Substantia nigra (tissue), 51 donors: ENCODE measurements at places on chromosomes 2 and 18.

GRCh38 chr2:75560022-75560767 is 544 bp downstream of the EVA1A start:
- no peak for DNase-seq

- no peak for DNase-seq
Observed at GRCh38 chr2:199972088-199972626, 16.8 kb downstream of the MAIP1 start.

DNA sequence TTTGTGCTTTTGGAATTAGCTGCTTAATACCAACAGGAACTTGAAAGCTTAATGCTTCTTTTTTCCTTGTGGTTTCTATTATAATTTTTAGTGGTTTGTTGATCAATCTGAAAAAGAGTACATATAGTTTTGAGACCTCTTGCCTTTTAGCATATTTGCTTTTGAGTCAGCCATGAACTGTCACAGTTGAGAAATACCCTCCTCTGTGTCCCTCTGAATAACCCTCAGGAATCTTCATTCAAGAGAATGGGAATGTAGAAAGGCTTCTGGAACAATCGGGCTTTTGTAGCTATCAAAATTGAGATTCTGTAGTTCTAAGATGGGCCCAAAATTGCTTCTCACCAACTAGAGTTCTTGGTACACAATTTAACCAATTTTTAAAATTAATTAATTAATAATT is 451.1 kb upstream of the TRIB2 start:
- no peak for DNase-seq

DNA sequence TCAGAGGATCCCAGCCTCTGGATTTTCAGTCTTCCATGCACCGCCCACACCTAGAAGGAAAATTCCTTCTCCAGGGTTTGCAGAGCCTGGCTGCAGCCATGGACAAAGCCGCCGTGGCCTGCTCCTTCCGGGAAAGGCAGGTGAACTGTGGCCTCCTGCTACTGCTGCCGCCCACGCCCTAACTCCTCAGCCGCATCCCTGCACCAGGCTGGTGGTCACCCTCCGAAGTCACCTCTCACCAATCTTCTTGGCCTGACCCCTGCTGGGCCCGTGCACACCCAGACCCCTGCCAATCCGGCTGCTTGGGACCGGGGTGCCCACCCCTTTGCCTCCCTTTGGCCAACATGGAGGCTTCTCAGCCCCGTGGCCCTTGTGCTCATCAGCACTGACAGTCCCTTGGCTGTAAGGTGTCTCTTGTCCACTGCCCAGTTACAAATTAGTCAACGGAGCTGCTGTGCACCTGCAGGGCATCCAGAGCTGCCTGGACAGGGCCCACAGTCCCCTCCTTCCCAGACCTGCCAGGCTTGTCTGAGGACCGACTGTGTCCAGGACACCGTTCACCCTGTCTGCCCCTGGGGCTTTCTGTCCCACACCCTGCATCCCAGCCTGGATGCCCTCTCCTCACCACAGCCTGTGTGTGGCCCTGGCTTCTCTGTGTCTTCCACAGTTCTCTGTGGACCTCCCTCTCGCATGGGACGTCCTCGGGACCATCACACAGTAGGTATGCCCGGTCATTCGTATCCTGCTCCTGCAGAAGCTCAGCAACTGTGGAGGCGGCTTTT is 130.1 kb upstream of the TPO start:
- DNase-seq, result no peak

DNA sequence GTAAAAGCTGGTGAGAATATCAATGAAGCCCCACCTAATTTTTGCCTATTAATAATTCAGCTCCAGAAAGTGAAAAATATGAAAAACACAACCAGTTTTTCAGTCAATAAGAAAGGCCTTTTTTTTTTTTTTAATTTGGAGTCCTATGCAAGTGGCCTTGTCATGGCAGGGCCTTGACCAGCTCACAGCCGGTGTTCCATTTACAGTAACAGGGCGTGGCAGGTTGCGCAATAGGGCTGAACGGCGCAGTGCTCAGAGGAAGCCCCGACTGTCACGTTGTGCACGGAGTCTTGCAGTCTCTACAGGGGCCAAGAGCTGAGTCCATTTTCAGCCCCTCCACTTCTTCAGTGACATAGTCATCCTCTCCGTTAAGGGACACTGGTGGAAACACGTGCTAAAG is 184.1 kb upstream of the FN1 start:
- DNase-seq, result no peak

- no peak for DNase-seq
Observed at GRCh38 chr18:32072321-32072720, 19.4 kb upstream of the RNF138 start.

DNA sequence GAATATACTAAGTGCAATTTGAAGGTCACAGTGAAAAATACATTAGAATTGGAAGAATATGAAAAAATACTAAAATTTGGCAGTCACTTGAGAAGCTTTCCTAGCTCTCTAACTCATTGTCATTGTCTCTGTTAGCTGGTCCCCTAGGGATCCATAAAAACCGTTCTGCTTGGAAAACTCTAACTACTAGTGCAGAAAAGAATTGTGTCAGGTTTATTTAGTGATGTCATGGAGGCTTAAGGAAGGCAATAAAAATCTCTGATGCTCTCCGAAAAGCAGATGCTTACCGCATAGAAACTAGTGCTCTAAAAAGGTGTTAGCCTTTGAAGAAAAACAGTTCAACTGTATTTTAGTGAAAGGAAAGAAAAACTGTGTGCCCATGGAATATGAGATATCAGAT is 150.1 kb upstream of the DLGAP1 start:
- no peak for DNase-seq

DNA sequence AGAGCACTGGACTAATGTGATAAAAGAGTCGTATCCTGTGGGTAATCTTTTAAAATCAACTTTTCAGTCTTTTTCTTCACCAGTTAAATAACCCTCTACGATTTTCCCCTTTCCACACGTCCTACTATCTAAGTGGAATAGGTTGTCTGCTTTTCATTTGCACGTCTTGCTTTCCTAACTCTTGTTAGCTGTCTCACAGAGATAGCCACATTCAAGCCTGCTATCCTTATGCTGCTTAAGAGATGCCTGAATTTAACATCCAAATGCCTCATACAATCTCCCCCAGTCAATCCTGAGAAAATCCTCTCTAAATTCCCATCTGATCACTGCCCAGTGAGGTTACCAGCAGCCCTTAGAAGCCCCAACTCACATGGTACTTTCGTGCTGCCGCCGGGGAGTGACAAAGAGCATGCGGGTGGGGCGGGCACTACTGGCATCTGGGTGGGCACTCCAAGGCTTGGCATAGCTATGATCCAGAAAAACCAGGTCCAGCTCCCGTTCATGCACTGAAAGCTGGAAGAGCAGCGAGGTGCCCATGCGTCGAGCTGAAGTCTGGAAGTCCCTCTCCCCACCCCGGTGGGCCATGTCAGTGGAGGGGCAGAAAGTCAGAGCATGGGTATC is 1.5 kb downstream of the KANSL3 start:
- DNase-seq, result no peak

DNA sequence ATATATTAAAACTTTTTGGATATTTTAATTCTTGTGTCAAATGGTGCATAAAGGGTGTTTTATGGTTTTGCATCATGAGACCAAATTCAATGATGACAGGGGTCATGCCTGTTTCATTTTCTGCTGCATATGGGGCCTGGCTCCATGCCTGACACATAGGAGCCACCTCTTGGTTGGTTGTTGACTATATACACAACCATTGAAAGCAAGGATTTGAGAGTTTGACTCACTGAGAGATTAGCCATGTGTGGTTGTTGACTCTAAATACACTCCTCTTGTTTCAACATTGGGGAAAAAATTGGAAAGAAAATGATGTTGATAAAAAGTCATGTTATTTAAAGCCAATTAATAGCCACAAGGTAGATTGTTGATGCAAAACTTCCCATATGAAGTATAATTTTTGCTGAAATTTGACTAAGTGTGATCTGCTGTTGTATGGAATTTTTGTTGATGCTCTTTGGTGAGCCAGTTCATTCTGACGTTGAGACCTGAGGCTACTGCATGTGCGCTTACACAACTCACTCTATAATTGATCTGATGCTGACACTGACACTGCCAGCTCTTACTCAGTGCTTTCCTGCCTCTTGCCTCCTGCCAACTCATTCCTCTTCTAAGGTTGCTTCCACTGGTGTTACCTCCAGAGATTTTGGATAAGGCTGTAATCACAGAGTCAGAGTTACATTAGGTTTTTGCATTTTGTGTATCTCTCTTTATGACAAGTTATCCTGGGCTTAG is 446.2 kb upstream of the SLC14A2 start:
- no peak for DNase-seq

DNA sequence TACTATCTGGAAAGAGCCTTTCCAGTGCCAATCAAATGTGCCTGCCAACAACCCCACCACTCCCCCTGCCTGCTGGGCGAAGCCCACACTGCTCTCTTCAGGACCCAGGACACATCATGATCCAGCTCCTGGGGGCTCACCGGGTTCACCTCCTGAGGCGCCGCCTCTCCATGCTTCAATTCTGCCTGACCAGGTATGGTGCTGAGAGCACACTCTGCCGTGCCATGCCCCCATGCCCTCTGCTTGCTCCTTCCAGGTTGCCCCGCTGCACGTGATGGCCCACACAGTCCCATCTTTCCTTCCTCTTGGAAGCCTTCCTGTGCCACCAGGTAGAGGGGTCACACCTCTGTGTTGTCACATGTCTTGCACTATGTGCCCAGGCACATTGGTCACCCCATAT is 47.5 kb downstream of the ASB18 start:
- no peak for DNase-seq

DNA sequence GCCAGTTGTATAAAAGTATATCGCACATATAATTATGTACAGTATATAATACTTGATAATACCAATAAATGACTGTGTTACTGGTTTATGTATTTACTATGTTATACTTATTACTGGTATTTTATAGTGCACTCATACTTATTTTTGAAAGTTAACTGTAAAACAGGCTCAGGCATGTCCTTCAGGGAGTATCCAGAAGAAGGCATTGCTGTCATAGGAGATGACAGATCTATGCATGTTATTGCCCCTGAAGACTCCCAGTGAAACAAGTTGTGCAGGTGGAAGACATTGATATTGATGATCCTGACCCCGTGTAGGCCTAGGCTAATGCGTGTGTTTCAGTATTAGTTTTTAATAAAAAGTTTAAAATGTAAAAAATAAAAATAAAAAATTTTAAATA is 20.3 kb upstream of the ASXL3 start:
- DNase-seq, result no peak

- no peak for DNase-seq
Observed at GRCh38 chr2:11863103-11863502, 116.7 kb downstream of the LPIN1 start.

DNA sequence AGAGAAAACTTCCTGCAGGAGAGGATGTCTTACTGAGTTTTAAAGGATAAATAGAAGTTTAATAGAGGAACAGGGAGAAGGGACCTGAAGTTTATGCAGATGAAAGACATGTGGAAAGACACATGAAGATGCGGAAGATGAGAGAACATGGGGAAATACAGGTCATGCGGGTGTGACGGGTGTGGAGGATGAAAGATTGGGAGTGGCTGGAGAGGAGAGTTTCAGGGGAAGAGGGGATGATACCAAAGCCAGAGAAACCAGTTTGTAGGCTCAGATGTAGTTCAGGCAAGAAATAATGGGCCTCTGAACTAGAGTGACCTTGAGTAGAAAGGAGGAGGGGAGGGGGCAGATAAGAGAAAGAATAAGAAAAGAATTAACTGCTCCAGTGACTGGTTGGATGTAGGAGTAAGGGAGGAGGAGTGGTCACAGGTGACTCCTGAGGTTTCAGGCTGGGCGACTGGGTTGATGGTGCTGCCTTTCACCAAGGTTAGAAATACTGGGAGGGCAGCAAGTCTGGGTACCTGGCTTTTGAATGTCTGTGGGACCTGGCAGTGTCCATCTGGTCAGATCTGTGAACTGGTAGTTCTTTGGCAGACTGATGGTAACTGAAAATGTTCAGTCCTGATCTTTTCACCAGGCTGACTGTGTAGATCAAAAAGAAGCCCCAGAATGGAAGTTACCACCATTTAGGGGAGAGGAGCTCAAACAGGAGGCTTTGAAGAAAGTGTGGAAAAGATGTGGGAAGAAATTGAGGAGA is 69.4 kb downstream of the TET3 start:
- DNase-seq, result no peak

GRCh38 chr2:123362671-123363440 is 662.2 kb upstream of the CNTNAP5 start:
- no peak for DNase-seq

DNA sequence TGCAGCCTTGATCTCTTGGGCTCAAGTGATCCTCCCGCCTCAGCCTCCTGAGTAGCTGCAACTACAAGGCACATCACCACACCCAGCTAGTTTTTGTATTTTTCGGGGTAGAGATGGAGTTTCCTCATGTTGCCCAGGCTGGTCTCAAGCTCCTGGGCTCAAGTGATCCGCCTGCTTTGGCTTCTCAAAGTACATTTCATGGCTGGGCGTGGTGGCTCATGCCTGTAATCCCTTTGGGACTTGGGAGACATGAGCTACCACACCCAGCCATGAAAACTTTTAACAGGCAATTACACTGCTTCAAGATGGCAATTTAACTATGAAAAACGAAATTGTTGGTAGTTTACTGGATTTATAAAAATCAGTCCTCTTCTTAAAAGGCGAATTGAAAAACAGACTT is 69.7 kb downstream of the MEP1B start:
- no peak for DNase-seq

GRCh38 chr2:75241696-75242095 is 42.4 kb upstream of the TACR1 start:
- DNase-seq, result no peak

DNA sequence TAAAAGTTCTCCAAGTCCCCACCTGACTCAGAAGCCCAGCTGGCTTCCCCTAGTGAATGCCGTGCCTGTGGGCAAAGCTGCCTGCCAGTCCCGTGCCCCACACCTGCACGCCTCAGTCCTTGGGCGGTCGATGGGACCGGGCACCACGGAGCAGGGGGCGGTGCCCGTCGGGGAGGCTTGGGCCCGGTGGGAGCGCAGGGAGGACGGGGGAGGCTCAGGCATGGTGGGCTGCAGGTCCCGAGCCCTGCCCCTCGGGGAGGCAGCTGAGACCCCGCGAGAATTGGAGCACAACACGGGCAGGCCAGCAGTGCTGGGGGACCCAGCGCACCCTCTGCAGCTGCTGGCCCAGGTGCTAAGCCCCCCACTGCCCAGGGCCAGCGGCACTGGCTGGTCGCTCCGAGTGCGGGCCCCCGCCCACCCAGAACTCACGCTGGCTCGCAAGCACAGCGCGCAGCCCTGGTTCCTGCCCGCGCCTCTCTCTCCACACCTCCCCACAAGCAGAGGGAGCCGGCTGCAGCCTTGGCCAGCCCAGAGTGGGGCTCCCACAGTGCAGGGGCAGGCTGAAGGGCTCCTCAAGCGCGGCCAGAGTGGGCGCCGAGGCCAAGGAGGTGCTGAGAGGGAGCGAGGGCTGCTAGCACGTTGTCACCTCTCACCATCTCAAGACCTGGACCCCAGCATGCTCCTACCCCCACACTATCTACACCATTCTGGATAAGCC is 215.5 kb downstream of the TNS1 start:
- no peak for DNase-seq

DNA sequence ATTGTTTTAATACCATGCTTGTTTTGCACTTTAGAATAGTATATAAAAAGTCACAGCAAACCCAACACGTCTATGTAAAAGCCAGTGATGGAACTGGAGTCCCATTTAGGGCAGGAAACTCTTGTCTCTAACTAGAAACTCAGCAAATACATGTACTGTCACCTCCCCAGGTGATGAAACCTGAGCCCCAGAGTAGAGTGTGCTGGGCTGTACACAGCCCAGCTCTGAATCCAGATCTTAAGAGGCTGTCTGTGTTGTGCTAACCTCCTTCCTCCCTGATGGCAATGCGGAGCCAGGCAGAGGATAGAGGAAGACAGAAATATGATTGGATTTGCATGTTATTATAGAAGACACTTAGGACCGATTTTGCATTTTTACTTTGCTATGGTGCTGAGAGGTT is 317.5 kb upstream of the TRIB2 start:
- no peak for DNase-seq

- no peak for DNase-seq
Observed at GRCh38 chr2:20365249-20365817, 14.7 kb upstream of the PUM2 start.
